ENCODE measurements at places on chromosomes 4 and X.

DNA sequence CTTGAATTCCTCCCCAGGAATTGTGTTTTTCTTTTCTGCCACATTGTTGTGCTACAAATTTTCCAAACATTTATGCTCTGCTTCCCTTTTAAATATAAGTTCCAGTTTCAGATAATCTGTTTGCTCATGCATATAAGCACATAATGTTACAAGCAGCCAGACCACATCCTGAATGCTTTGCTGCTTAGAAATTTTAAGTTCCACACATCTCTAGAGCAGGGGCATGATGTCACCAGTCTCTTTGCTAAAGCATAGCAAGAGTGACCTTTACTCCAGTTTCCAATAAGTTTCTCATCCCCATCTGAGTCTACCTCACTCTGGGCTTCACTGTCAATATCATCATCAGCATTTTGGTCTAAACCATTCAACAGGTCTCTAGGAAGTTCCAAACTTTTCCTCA is 932.5 kb downstream of the SH3BGRL start:
- DNase-seq, result no peak

- DNase-seq, result no peak
These were observed 39.3 kb downstream of the TASL start for GRCh38 chrX:30538271-30538670.

- no peak for DNase-seq
These were observed 313.0 kb downstream of the ARHGAP10 start for GRCh38 chr4:148044912-148045352.

DNA sequence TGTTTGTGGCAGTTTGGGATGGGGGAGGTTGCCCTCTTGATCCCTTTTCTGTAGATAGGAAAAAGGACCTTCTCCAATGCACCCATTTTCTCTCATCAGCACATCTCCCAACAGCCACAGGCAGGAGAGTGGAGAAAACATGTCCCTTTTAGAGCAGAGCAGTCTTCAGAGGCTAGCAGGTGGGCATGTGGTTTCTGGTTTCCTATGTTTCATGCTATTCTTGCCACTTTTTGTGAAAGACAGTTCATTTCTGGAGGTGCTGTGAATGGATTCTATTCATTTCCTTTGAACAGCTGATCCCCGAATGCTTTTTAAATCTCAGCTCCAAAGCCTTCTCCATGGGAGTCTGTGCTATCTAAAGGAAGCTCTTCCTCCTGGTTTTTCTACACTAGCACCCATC is 18.9 kb downstream of the RASL11B start:
- DNase-seq, result no peak

- no peak for DNase-seq
These were observed 87.2 kb downstream of the CLDN34 start for GRCh38 chrX:10054396-10054795.
